ENCODE measurements at places on chromosomes 7 and 10.

DNA sequence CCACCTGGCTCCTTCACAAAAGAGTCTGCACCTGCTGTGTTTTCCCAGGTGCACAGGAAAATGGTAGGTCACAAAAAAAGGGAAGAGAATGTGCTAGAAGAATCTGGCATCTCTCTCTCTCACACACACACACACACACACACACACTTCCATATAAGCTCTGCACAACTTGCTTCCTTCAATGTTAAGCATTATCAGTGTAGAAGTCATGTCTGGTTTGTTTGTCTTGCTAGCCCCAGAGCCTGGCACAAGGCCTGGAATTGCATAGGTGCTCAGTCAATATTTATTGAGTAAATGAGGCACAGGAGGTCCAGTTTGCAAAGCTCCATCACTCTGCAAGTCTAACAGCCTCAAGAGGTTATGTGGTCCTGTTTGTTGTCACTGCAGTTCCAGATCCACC lies 867.3 kb upstream of the AUTS2 start:
- DNase-seq = no peak

DNA sequence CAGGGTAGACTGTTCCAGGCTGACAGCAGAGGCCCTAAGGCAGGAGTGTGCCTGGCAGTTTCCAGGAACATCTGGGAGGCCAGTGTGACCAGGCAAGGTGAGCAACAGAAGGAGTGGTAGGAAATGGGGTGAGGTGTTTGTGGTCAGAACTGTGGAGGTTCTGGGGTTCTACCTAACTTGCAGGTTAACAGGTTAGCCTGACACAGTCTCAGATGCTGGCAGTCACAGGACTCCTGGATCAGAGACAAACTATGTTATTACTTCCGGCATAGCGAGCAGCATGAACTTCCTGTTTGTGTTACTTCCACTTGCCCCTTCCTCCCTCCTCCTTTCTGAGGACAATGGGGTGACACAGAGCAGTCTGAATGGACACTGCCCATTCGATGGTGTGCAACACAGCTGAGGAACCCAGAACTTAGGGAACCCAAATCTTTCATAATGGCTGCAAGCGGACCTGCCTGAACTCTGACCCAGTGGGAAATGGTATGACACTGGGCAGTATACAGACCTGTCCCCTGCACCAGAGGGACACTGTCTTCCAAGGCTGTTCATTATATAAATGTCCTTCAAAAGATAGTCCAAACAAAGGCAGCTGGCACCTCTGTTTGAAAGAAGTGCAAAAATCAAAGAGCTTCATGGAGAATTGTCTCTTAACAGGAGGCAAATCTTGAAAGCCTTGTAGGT lies 3.9 kb upstream of the SAR1A start:
- DNase-seq = peak; percentile 42

DNA sequence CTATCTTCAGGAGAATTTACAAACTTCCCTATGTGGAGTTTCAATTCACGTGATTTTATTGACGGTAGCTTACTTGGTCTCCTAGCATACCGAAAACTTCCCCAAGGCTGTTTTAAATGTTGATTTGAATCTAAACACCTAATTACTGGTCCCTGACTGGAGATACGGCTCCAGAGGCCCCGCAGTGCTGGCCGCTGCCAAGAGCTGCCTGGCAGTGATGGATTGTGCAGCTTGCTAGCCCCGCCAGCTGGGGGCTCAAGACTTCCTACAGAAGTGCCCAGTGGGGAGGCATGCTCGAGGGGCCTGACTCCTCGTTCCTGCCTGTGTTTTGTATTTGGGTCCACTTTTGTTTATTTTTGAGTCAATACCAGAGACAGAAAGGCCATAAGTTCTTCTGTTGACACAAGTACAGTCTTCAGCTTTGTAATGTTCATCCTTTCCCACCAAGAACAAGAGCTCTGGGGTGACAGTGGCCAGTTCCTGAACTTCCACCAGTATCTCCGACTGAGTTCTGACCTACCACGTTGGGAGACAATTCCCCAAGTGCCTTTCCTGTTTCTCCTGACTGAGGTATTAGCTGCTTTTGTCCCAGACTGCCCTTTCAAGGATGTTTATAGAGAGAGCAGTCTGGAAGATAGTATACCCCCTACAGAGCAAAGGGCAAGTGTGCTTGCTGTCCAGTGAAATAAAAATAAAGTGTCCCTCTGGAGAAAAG lies 80.7 kb upstream of the CXCL12 start:
- DNase-seq = no peak

GRCh38 chr7:96598421-96598820 lies 111.2 kb downstream of the SEM1 start:
- DNase-seq = no peak

DNA sequence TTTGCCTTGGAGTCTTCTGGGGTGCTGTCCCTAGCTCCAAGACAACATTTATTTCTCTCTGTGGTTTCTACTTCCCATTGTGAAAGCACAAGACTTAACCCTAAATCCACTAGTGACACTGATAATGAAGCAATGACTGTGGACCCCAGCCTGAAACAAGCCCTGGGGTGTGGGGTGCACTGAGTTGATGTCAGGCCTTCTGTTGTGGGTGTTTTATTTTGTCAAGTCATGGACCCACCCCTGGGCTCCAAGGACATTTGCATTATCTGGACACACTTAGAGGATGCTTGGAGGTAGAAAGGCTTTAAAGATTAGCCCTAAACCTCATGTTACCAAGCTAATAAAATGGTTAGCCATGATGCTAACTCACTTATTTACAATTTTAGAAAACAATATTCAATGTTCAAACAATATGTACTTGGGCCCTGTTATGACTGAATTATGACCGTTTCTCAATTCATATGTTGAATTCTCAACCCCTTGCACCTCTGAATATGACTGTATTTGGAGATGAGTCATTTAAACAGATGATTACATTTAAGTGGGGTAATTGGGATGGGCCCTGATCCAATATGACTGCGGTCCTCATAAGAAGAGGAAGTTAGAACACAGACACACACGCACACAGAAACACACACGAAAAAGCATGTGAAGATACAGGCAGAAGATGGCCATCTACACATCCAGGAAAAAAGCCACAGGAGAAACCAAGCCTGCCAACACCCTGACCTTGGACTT lies 137.2 kb upstream of the IGFBP3 start:
- DNase-seq = no peak

DNA sequence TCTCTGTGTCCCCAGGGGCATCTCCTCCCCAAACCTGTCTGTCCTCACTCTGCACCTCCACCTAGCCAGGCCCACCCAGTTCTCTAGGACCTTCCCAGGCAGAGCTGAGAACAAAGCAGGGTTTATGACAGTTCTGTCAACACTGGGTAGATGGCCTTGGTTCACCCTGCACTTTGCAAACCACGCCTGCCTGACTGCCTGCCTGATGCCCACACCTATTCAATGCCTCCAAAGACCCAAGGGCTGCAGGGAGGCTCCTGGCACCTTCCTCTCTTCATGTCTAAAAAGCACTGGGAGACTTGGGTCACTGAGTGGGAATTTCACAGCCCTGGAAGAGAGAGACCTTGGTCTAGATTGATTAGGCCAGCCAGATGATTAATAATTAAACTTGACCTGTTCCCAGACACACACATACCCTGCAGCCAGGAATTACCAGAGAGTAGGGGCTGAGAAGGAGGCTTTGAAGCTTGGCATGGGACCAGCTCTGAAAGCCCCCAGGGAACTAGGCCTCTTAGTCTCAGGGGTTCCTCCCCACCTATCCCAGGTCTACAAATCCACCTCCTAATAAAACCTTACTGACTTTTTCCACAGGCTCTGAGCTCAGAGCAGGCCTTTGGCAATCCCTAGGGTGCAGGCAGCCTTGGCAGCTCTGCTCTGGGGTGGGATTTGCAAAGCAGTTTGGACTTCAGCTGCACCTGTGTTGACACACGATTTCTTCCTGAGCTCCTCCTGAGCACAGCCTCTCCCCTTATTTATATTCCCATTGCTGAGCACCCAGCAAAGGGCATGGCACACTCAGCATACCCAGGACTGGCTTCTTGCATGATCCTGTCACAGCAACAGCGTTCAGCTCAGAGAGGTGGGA lies 25.7 kb upstream of the PDCD4 start:
- no peak for DNase-seq

DNA sequence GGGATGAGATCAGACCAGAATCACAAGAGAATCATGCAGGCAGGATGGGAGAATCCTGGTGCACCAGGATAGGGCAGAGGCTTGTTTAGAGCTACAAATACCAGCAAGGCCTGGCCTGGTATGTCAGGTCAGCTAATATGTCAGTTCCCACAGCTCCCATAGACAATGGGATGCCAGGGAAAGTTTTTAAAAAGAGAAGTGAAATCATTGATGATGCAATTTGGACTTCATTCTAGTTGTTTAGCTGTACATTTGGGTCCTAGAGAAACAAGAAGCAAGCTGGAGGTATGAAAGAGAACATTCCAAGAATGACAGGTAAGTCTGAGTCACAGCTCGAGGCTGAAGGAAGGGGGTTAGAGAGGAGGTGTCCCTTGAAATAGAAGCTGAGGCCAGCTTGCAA lies 45.2 kb downstream of the GPR141 start:
- no peak for DNase-seq

DNA sequence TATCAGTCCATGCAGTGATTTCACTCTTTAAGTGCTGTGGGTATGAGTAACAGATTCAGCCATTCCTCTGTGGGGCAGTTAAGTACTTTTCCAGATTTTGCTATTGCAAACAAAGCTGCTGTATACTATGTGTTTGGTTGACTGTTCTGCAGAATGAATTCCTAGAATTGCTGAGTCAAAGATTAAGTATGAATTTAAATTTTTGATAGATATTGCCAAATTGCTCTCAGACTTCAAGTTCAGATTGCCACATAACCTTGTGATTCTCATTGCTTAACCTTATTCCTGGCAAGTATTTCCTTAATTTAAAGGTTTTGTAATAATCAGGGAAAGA lies 21.6 kb upstream of the SAR1A start:
- no peak for DNase-seq

Data from B cell (primary cell).